ENCODE measurements at places on chromosomes 12 and 14.

DNA sequence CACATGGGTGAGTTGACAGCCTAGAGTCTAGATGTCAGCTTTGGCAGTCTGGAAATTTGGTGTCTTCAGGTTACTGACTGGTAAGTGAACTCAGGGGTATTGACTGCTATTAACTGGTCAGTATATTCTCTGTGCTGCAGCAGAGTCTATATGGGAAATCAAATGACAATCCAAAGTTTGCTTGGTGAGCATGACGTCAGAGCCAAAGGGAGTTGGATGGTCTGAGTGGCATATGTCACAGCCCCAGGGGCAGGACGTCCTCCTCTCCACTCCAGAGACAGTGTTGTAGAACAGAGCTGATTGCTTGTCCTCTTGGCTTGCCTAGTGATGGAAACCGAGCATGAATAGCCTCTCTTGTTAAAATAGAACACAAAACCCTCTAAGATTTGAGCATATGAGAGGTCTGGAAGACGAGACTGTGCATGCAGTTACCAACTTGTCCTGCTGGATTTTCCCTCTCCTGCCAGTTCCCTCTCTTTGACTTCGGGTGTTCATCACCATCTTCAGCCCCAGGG, 3.3 kb upstream of the TBC1D30 start:
- no peak for DNase-seq

GRCh38 chr12:119683816-119684215, 15.9 kb downstream of the PRKAB1 start:
- no peak for DNase-seq

DNA sequence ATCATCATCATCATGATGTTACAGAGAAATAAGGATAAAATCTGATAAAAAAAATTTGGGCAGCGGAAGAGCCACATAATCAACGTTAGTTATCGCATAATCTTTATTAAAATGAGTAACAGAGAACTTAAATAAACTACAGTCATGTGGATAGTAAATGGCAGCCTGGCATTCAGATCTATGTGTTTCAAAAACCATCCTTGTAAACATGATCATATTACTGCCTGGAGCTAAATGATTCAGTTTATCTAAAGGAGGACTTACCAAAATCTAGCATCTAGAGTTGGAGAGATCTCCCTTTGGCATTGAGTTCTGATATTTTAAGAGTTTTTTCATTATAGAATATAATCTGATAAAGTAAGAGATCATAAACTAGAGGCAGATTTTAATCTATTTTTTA, 200.1 kb upstream of the MGAT4C start:
- DNase-seq, result no peak

- peak; percentile 24 for DNase-seq
Measured at GRCh38 chr12:122523846-122524718, 2.7 kb downstream of the RSRC2 start.

- no peak for DNase-seq
Measured at GRCh38 chr14:94098326-94098992, 12.1 kb upstream of the IFI27 start.

GRCh38 chr14:34713681-34714319, 593 bp downstream of the CFL2 start:
- DNase-seq, result peak; percentile 32

DNA sequence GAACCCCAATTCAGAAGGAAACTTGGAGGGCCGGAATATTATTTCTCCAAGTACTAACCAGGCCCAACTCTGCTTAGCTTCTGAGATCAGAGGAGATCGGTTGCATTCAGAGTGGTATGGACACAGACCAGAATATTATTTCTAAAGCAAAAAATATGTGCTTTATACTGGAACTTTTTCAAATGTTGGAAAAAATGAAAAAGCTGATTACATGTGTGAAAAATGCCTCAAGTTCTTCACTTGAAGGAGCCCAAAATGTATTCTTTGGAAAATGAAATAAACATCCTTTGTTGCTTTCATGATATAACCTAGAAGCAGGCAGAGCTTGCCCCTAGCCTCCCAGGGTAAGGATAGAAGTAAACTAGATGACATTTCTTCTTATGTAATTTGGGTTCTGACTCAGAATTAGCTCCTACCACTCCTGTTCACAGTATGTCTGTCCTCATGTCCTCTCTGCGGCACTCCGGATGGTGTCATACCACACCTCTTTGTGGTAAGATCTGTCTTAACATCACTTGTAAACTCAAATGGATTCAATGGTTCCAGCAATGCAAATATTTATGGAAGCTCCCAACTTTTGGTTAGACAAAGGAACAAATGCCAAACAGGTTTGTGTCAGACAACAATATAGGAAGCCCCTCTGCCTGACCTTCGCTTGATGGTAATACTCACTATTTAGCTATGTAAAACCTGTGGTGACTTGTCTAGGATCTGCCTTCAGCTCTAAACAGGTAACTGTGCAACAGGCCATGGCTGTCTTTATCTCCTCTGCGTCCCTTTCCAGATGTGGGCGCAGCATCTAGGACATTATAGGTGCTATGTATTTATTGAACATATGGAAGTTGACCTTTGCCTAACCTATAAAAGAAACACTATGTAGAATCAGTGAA, 178.5 kb downstream of the SSPN start:
- no peak for DNase-seq

Data from erythroblast (primary cell).